Liver (tissue), 10 donors: ENCODE measurements at places on chromosomes 16 and 17. TPM values are rescaled to one million over a fixed set of nuclear protein-coding genes. Genes with fewer than 3 reads are reported as not detected.

The SHISA6 gene
- total RNA-seq, result not detected

GRCh38 chr17:57145347-57145746 lies 60.3 kb downstream of the AKAP1 start:
- H3K4me3 ChIP-seq, result no peak overlapping the region
- H3K27me3 ChIP-seq, result peaks cover 2% of the 10 kb centered on the region
- H3K27ac ChIP-seq, result no peak overlapping the region
- H3K36me3 ChIP-seq, result no peaks in the 10 kb centered on the region

- H3K27me3 ChIP-seq, result no peaks in the 10 kb centered on the region
- peaks cover 25% of the 10 kb centered on the region for H3K36me3 ChIP-seq
- no peak overlapping the region for H3K4me3 ChIP-seq
- peaks cover 8% of the 10 kb centered on the region for H3K4me1 ChIP-seq
Observed at GRCh38 chr17:29124135-29124924, 55.9 kb downstream of the MYO18A start.

GRCh38 chr16:56589141-56590039 lies at the start of gene MT3:
Gene MT3, plus strand, starts transcription at chr16:56589528. Its CDS starts 63 bp downstream, at chr16:56589591.
- no peak for DNase-seq
- H3K27ac ChIP-seq, result no peak within 1 kb of the TSS
- H3K27me3 ChIP-seq, result no peaks in the 10 kb centered on the region
- peak within 1 kb of the TSS; percentile 53 for H3K4me3 ChIP-seq
- H3K36me3 ChIP-seq, result no peaks in the 10 kb centered on the region

DNA sequence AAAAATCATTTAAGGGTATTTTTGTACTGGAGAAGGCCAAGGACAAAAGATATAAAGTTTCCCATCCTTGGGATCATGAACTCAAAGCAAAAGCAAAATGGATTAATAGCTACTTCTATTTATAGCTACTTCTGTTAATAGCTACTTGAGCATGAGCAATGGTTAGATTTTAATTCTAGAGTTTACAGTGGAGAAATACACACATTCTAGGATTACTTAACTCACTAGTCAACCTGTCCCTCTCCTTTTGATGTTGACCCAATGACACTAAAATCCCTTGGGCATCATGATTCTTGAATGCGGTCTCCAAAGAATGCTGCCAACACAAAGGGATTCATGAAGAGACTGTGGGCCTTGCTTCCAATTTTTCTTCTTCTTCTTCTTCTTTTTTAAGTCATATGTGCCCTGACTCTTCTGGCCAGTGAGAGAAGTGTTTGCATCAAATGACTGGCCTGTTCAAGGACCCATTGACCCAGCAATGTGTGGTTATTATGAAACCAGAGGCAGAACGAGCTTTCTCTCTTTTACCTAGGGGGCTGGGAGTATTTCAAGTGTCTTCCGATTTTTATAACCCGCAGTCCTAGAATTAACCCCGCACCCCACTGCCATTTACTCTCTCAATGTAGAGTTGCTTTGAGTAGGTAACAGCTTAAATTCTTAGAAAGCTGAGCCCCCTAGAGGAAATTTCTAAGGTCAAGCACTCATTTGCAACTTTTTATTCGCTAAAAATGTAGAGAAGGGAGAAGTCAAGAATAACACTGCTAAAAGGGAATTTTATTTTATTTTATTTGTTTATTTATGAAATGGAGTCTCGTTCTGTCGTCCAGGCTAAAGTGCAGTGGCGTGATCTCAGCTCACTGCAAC lies 34.6 kb downstream of the OTOA start:
- no peaks in the 10 kb centered on the region for H3K36me3 ChIP-seq
- no peak for DNase-seq
- H3K27me3 ChIP-seq, result no peaks in the 10 kb centered on the region
- H3K4me3 ChIP-seq, result no peak overlapping the region

DNA sequence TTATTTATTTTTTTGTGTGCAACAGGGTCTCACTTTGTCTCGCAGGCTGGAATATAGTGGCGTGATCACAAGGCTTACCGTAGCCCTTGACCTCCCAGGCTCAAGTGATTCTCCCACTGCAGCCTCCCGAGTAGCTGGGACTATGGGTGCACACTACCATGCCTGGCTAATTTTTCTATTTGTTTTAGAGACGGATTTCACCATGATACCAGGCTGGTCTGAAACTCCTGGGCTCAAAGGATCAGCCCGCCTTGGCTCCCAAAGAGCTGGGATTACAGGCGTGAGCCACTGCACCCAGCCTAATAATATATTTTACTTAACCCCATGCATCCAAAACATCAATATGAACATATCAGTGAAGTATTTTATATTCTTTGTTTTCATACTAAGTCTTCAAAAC lies 2.0 kb downstream of the CCDC200 start:
- H3K4me3 ChIP-seq, result no peak overlapping the region
- H3K27me3 ChIP-seq, result no peaks in the 10 kb centered on the region
- no peaks in the 10 kb centered on the region for H3K4me1 ChIP-seq
